ENCODE measurements at places on chromosomes 2 and 18.

DNA sequence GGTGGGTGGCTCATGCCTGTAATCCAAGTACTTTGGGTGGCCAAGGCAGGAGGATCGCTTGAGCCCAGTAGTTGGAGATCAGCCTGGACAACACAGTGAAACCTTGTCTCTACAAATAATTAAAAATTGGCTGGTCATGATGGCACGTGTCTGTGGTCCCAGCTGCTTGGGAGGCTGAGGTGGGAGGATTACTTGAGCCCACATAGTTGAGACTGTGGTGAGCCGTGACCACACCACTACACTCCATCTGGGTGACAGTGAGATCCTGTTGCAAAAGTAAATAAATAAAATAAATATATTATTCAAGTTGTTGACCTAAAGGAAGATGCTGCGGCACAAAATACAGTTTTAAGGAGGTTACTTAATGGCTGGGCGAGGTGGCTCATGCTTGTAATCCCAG lies 72.7 kb downstream of the LAMA3 start:
- DNase-seq, result no peak

DNA sequence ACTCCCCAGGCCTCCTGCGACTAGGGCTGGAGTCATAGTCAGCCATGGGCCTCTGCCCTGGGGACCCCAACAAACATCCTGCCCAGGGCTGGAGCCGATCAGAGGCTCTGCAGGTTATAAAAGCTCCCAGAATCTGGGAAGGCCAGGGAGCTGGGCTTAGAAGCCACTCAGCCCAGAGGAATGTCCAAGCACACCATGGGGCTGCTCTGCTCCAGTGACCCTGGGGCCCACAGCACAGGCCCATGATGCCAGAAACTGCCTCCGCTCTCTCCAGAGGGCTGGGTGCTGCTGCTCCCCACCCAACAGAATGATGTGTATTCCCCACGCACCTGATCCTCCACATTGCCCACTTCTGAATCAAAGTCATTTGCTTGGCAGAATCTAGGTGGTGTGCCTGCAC lies 88.5 kb downstream of the ARMC9 start:
- no peak for DNase-seq

DNA sequence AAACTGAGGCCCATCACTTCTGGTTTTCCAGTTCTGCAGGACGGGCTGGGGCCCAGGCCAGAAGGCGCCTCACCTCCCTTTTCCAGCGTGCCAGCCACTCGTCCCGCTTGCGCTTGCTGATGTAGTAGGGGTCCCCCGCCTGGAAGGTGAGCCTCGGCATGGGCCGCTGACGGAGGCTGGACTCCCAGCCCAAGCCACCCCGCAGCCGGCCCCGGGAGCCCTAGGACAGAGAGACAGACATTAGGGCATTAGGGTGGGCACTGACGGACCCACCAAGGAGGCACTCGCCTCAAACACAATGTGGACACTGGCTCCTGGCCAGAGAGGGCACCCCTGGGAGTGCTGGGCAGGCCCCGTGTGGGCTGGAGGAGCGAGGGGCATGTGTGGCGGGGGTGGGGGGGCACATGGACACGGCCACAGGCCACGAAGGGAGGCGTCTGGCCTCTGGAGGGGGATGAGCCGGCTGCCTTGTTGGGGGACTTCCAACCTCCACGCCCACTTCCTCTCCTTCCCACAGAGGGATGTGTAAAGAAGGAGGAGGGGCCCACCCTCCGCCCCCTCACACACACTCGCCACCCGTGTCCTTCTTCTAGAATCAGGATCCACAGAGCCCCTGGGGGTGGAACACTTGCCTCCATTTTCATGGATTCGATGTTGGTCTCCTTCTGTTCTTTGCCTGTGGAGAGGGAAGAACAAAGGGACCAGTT lies 66.7 kb downstream of the DNMT3A start:
- peak; percentile 47 for DNase-seq

DNA sequence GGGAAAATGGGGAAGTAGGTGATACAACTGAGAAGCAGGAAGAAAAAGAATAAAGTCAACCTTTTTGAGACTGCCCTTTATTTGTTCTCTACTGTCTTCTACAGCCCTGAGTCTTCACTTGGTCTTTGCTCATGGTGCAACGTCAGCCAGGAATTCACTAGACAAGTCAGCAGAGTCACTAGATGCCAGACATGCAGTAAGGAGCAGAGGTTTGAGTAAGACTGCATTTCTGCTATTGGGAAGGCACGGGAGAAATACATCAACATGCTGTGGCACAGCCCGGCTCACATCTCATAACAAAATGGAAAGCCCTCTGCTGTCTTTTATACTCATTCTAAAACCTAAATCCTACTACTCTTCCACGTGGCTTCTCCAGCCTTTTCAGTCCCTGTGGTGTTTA lies 67.1 kb downstream of the PRELID3A start:
- no peak for DNase-seq

- no peak for DNase-seq
Measured at GRCh38 chr2:111011218-111011617, 109.5 kb upstream of the BCL2L11 start.

- no peak for DNase-seq
Measured at GRCh38 chr18:49745045-49746014, 68.0 kb downstream of the ACAA2 start.

DNA sequence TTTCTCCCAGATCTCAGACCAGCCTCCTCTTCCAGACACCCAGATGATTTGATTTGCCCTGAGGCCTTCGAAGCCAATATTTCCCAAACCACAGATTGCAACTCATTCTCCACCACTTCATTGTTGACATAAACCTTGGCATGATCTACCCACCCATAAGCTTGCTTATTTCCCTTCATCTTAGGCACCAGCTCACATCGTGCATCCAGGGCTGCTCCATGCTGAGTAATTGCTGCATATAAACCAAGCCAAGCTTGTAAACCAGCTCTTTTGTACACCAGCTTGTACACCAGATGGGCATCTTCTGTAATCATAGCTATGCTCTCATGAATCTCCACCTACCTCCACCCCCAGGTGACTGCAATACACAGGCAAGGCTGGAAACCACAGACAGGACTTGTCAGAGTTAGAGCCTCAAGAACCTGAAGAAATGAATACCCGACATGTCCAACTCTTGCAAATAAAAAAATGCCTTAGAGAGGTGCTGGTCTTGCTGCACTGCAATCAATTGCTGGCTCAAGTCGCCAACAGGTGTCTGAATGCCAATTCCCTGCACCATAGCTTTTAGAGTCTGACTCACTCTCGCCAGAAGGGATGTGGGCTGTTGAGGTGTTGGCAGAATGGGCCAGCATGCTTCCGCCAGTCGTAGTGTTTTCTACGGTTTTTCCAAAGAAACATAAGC lies 31.5 kb downstream of the TRABD2A start:
- no peak for DNase-seq

All from activated T-helper 1 cell treated with anti-CD3 and anti-CD28 coated beads, Interleukin-2, amount 50 U/mL, for 16 hours (primary cell).